ENCODE measurements at places on chromosomes 5 and 9.

- DNase-seq: no peak
These were observed 23.0 kb downstream of the KIAA0825 start for GRCh38 chr5:94595281-94595840.

DNA sequence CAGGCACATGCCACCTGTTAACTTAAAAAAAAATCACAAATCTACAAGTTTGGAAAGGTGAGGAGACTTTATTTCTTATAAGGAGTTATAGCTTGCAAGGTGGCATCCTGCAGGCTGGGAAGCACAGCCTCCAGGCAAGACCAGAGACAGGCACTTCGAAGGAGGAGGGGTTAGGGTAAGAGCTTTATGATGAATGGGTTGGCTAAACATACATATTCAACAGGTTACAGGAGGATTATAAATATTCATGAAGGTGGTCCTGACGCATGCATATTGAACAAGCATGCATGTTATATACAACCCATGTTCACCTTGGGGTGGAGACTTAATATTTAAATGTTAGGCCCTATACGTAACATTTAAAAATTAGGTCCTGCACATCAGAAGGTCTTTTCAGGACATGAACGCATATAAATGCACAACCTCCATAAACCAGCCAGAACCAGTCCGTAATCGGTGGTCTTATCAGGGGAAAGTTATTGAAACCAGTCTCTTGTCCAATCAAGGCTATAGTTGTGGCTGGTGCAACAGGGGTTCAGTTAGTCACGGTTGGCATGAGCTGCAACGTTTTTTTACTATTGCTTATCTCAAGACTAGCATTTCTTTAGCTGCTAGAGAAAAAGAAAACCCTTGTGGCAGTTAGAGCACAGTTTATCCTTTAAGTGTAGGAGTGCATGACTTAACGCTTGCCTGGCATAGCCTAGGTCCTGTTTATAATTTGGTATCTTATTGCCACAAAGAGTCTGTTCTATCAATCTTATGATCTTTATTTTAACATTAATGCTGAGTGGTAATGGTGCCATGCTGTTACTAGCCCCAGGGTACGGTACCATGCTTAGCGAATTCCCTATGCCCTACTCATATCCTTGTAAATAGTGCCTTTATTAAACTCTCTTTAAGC is 72.7 kb downstream of the C9orf57 start:
- DNase-seq: no peak

GRCh38 chr5:139649082-139649991 is 1.2 kb downstream of the CXXC5 start:
- DNase-seq: no peak

DNA sequence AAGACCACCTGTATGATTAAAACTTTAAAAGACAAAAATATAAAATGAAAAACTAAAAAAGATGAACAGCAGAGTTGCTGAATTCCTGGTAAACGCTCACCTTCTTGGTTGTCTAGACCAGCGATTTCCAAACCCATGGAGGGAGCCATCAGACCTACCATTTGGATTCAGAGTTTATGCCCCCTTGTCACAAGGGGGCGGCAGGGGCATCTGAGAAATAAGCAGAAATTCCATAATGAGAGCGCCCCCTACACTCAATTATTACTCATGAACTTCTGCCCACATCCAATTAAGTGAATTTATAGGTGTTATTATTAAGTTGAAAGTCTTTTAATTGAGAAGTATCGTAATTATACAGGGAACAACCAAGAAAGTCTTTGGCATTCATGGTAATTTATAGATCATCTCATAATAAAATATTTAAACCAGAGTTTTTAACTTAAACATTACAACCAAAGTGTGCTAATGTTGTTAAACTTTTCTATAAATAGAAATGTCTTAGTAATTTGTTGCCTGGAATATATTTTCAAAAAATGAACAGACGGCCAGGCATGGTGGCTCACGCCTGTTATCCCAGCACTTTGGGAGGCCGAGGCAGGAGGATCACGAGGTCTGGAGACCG is 35.2 kb upstream of the SPATA31C2 start:
- DNase-seq: no peak

- no peak for DNase-seq
These were observed 173.3 kb downstream of the TRIO start for GRCh38 chr5:14316471-14316870.

GRCh38 chr9:116646661-116647514 is 40.2 kb upstream of the TRIM32 start:
- DNase-seq: no peak

- no peak for DNase-seq
These were observed 48.8 kb downstream of the MLANA start for GRCh38 chr9:5939530-5939929.

GRCh38 chr9:132299221-132299620 is 55.6 kb downstream of the SETX start:
- DNase-seq: no peak

GRCh38 chr9:14452539-14452938 is 138.6 kb upstream of the NFIB start:
- no peak for DNase-seq

DNA sequence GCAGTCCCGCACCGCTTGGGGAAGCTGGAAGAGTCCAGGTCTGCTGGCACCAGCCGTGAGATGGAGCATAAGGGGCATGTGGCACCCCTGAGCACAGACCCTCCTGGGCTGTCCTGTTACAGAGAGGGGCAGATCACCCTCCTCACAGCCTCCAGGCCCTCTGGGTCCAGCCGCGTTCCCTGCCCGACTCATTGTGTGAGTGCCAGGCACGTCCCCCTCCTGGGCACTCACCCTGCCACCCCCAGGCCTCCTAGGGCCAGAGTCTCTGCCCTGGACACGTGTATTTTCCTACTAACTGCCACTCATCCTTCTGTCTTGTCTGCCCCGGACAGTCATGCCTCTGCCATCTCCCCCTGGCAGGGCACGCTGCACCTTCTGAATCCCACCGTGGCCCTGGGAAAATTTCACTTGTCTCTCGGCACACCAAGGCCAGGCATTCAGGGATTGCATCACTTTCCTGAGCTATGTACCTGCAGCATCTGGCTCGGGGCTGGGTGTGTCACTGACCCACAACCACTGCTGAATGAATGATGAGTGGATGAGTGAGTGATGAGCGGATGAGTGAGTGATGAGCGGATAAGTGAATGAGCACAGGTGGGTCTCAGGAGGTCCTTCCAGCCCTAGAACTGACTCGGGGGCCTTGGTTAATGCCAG is 21.5 kb upstream of the FCN1 start:
- no peak for DNase-seq

DNA sequence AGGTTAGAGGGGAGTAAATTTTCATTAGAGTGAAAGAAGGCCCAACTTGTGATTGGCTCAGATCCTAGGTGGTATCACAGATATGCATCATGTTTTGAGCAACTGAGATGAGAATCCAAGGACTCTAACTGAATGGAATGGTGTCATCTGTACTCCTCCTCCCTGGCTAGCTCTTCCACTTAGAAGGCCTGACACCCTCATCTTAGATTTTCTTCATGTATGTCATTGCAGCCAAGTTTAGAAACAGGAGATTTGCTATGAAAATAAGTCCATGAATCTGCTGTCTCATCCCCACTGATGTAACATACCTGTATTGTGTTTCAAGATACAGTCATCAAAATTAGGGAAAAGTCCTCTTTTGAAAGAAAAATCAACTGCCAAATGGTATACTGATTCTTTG is 54.4 kb downstream of the ITGA1 start:
- DNase-seq: no peak

DNA sequence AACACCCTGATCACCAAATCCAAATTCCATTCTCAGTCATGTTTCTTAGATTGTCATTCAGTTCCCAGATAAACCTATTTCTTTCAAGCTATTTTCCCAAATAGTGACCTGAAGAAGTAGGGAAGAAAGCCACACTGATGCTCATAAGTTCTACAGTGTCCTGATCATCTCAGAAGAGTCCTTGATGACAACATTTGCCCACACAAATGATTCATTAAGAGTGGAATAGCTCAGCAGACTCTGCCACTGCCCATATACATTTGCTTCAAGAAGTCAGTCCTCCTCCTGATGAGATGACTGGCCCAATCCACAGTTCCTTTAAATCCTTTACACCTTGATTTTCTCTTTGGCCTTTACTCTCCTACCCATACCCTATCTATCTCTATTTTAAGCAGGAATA is 283.7 kb upstream of the NR4A3 start:
- no peak for DNase-seq

DNA sequence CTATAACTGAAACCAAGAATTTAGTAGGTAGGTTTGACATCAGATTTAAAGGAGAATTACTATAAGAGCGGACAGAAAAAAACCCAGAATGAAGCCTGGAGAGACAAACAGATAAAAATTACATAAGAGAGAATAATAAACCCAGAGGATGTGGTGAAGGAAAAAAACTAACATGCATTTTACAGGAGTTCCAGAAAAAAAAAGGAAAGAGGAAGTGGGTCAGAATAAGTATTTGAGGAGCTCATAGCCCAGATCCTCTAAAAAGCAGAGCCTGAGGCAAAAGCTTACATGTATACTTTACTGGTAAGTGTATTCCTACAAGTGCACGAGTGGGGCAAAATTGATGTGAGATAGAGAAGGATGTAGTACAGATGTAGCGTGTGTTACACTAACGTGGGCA is 43.1 kb upstream of the NAA35 start:
- DNase-seq: no peak

DNA sequence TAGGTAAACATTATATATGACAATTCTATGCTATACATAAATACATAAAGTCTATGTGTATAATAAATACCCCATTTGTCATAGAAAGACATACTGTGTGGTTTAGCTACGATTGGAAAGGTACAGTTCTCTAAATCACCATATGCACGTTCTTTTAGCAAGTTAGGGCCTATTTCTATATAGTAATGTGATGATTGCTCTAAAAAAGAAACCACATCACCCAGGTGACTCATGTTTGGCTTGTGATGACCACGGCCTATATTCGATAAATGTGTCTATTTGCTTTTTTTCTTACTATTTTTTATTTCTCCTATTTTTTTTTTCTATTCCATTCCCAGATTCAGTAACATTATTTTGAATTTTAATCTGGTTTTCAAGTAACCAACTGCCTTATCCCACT is 34.7 kb downstream of the RETREG1 start:
- no peak for DNase-seq

- DNase-seq: no peak
These were observed 299.8 kb downstream of the TMEM38B start for GRCh38 chr9:105993921-105994715.

DNA sequence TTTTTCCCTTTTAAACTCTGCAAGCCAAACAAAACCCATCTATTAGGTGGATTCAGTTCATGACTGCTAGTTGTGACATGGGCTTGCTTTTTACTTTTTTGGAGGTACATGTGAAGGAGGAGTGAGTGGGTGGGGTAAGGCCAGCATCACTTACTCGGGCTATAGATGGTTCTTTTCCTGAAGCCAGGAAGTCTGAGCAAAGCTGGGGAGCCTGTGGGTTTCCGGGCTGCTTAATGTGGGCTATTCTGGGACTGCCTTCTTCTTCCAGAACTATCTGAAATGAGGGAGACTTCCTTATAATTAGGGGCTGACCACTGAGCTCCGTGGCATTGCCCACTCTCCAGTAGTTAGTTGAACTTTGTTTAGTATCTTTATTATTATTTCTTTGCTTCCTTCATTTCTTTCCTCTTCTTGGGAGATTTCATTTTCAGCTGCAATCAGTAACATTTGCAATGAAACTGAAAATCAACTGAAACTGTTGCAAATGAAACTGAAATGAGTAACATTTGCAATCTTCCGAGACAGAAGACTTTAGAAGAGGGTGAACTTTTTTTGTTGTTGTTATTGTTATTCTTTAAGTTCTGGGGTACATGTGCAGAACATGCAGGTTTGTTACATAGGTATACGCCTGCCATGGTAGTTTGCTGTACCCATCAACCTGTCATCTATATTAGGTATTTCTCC is 204.9 kb downstream of the LRRC70 start:
- no peak for DNase-seq

DNA sequence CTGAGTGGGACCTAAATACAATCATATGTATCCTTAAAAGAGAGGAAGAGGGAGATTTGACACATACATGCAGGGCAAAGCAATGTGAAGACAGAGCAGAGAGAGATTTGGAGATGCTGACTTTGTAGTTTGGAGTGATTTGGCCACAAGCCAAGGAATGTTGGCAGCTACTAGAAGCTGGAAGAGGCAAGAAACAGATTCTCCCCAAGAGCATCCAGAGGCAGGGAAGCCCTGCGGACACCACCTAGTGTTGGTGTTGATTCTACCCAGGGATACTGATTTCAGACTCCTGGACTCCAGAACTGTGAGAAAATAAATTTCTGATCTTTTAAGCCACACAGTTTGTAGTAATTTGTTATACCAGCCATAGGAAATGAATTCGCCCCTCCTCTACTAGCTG is 64.9 kb upstream of the OSMR start:
- no peak for DNase-seq

DNA sequence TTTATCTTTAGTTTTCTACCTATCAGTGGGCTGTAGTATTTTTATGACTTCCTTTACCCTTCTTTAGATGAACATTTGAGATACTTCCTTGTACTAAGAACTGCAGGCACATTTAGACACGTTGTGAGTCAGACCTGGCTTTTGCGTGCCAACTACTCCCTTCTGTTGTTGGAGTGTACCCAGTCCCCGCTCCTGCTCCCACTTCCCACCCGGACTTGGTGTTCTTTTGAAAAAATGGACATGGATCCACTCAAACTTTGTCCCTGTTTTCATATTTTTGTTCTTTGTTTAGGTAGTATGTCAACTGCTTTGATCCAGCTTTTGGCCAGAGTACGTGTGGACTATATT is 60.7 kb downstream of the PARP8 start:
- no peak for DNase-seq

DNA sequence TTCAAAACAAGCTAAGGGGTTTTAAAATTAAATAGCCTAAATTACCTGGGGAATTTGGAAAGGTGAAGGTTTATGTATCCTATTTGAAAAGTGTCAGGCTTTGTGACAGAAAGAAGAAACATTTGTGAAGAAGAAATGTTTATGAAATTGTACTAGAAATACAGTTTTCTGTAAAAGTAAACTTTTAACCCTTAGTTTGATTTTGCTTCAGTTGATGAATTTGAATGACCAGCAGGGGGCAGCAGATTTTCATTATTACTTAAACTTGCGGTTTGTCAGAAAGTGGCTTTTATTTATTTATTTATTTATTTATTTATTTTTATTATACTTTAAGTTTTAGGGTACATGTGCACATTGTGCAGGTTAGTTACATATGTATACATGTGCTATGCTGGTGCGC is 58.1 kb downstream of the NNT start:
- no peak for DNase-seq

Data from GM18507 (cell line).